ENCODE measurements at places on chromosomes 4 and X. TPM values are rescaled to one million over a fixed set of nuclear protein-coding genes. Genes with fewer than 3 reads are reported as not detected.

The L1CAM gene
- total RNA-seq = 0.79 TPM

The CLDN22 gene
- not detected for total RNA-seq

The PIGA gene
- 21.7 TPM for total RNA-seq

The DUSP21 gene
- not detected for total RNA-seq

The CYP4V2 gene
- 10.9 TPM for total RNA-seq

The ADGRG4 gene
- not detected for total RNA-seq

The CLIC2 gene
- total RNA-seq = 0.26 TPM

The FGF13 gene
- total RNA-seq = not detected

The SHISA3 gene
- 0.11 TPM for total RNA-seq

GRCh38 chrX:30589146-30589888 lies 11.8 kb upstream of the TASL start:
- DNase-seq = no peak
- no peak overlapping the region for H3K27ac ChIP-seq
- H3K4me1 ChIP-seq = no peaks in the 10 kb centered on the region
- no peak overlapping the region for H3K4me3 ChIP-seq
- H3K36me3 ChIP-seq = no peaks in the 10 kb centered on the region

GRCh38 chrX:34810364-34810763 lies 132.2 kb upstream of the FAM47B start:
- H3K4me3 ChIP-seq = no peak overlapping the region
- no peak overlapping the region for H3K27ac ChIP-seq

GRCh38 chrX:29941287-29941686 lies 274.1 kb upstream of the MAGEB2 start:
- H3K27me3 ChIP-seq = no peaks in the 10 kb centered on the region
- no peak overlapping the region for H3K27ac ChIP-seq
- H3K4me3 ChIP-seq = no peak overlapping the region
- H3K4me1 ChIP-seq = no peaks in the 10 kb centered on the region
- DNase-seq = no peak

- no peaks in the 10 kb centered on the region for H3K36me3 ChIP-seq
- DNase-seq = no peak
- no peak overlapping the region for H3K4me3 ChIP-seq
- no peaks in the 10 kb centered on the region for H3K4me1 ChIP-seq
- H3K27ac ChIP-seq = no peak overlapping the region
Measured at GRCh38 chr4:173752610-173753230, 222.7 kb upstream of the HAND2 start.

DNA sequence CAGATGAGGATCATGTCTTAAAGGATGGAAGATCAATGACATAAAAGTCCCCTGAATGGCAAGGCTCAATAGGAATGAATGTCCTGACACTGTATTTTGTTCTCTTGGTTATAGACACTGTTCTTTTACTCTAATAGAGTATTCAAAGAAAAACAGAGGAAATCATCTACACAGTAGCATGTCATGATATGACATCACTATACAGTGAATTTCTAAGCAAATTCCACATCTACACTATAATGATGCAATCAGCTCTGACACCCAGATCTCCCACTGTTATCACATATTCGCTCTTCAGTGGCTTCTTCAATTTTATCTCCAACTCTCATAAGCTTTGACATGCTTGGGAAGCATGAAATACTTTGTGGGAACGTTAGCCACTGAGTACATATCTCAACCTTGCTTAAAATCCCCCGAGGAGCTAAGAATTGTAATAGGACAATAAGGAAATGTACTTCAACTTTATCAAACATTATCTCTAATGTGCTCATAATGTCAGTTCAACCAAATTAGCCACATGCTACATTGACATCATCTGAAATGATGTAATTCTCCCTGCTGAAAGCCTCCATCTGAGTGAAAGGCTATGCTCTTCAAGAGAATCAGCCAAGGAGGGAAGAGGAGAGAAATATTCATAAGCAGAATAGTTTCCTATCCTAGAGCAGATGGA lies 139.6 kb upstream of the PTCHD1 start:
- H3K4me3 ChIP-seq = no peak overlapping the region
- no peaks in the 10 kb centered on the region for H3K4me1 ChIP-seq
- no peaks in the 10 kb centered on the region for H3K27me3 ChIP-seq
- no peak for DNase-seq
- H3K36me3 ChIP-seq = no peaks in the 10 kb centered on the region

DNA sequence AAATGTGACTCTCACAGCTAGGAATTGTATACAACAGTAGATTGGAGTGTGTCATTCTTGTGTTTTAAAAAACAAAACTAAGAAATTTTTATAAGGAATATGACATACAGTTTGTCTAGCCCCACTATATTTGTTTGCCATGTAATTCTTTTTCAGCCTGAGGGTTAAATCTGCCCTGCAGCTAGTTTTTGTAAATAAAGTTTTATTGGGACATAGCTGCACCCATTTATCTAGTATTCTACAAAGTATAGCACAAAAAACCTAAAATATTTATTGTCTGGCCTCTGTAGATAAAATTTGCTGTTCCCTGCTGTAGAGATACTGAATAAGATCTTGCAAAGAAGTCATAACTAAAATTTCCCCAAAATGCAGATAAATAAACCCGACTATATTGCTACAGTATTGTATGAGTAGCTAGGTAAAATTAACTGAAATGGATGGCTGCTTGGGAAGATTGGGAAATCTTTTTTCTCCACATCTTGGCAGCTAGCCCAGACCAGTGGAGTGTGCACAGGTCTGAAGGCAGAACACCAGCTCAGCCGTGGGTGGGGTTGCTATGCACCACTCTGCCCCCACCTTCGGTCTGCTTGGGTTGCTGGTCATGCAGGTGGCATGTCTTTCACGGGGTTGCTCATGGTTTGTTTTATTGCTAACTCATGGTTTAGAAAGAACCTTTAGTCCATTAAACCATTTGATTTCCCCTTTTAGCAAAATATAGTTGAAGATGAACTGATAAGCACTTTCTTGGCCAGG lies 127.9 kb downstream of the KLHL8 start:
- peaks cover 6% of the 10 kb centered on the region for H3K36me3 ChIP-seq
- H3K27me3 ChIP-seq = no peaks in the 10 kb centered on the region
- H3K27ac ChIP-seq = no peak overlapping the region
- H3K4me3 ChIP-seq = no peak overlapping the region
- peaks cover 4% of the 10 kb centered on the region for H3K4me1 ChIP-seq

GRCh38 chr4:128163177-128164117 lies 102.3 kb downstream of the LARP1B start:
- H3K27ac ChIP-seq = no peak overlapping the region
- DNase-seq = no peak
- H3K27me3 ChIP-seq = no peaks in the 10 kb centered on the region
- no peak overlapping the region for H3K4me3 ChIP-seq
- H3K36me3 ChIP-seq = no peaks in the 10 kb centered on the region

- H3K4me3 ChIP-seq = no peak overlapping the region
- no peak for DNase-seq
- H3K36me3 ChIP-seq = no peaks in the 10 kb centered on the region
- H3K4me1 ChIP-seq = no peaks in the 10 kb centered on the region
- no peaks in the 10 kb centered on the region for H3K27me3 ChIP-seq
Measured at GRCh38 chr4:25549413-25549812, 106.2 kb upstream of the SLC34A2 start.

- DNase-seq = no peak
- no peaks in the 10 kb centered on the region for H3K4me1 ChIP-seq
- no peaks in the 10 kb centered on the region for H3K27me3 ChIP-seq
- no peaks in the 10 kb centered on the region for H3K36me3 ChIP-seq
- no peak overlapping the region for H3K27ac ChIP-seq
- H3K4me3 ChIP-seq = no peak overlapping the region
Measured at GRCh38 chr4:2552806-2553205, 16.4 kb downstream of the FAM193A start.

- H3K4me1 ChIP-seq = no peaks in the 10 kb centered on the region
- H3K4me3 ChIP-seq = no peak overlapping the region
- DNase-seq = no peak
- H3K36me3 ChIP-seq = no peaks in the 10 kb centered on the region
- no peak overlapping the region for H3K27ac ChIP-seq
- no peaks in the 10 kb centered on the region for H3K27me3 ChIP-seq
Measured at GRCh38 chrX:1720836-1721235, 106.0 kb downstream of the ASMT start.

DNA sequence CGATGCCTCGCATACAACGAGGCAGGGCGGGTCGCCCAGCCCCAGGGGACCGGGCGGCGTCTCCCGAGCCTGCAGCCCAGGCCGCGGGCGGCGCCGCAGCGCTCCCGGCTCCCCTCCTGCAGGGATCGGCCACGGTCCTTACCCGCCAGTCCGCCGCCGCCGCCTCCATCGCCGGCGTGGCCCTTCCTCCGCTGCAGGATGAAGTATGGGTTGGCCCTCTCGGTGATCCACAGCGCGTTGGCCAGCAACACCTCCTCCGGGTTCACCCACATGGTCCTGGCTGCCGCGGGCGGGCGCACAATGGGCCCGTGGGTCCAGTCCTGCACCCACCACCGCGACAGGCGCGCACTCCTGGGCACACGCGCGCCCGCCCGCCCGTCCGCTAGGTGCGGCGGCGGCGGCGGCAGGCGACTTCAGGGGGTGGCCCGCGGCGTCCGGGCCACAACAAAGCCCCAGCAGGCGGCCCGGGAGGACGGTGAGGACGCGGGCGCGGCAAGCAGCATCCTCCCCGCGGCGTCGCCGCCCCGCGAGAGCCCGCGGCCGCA lies 339 bp downstream of the TBC1D9 start:
- no peak overlapping the region for H3K27ac ChIP-seq
- peaks cover 12% of the 10 kb centered on the region for H3K27me3 ChIP-seq
- no peak overlapping the region for H3K4me3 ChIP-seq

- no peak overlapping the region for H3K4me3 ChIP-seq
- no peaks in the 10 kb centered on the region for H3K4me1 ChIP-seq
- H3K27ac ChIP-seq = no peak overlapping the region
- DNase-seq = no peak
Measured at GRCh38 chrX:107485013-107485412, 35.6 kb downstream of the FRMPD3 start.

DNA sequence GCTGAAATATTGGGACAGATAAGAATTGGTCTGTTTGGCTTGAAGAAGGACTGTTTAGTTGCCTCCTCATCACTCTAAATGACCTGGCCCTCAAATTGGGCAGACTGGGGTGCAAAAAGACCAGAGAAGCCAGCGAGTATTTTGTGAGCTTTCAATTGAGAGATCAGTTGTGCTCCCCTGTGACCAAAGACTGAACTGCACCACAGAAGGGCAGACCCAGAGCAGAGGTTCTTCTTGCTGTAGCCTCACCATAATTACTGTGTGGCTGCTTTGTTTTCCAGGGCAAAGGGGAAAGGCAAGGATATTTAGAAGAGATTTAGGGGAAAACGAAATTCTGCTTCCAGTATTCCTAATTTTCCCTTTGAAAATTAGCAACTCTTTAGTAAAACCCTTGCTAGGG lies 104.0 kb upstream of the MBNL3 start:
- no peak overlapping the region for H3K4me3 ChIP-seq
- no peak for DNase-seq
- H3K27me3 ChIP-seq = no peaks in the 10 kb centered on the region
- H3K4me1 ChIP-seq = no peaks in the 10 kb centered on the region
- H3K27ac ChIP-seq = no peak overlapping the region
- no peaks in the 10 kb centered on the region for H3K36me3 ChIP-seq

GRCh38 chrX:148381603-148382002 lies 118.8 kb upstream of the AFF2 start:
- no peak for DNase-seq
- no peaks in the 10 kb centered on the region for H3K36me3 ChIP-seq
- H3K4me1 ChIP-seq = peaks cover 30% of the 10 kb centered on the region
- peak overlapping the region; percentile 44 for H3K4me3 ChIP-seq

- H3K36me3 ChIP-seq = no peaks in the 10 kb centered on the region
- H3K4me3 ChIP-seq = no peak overlapping the region
- no peaks in the 10 kb centered on the region for H3K4me1 ChIP-seq
- H3K27ac ChIP-seq = no peak overlapping the region
- peak; percentile 2 for DNase-seq
Measured at GRCh38 chrX:119516157-119516702, 48.0 kb downstream of the SLC25A5 start.

- no peak overlapping the region for H3K27ac ChIP-seq
- H3K36me3 ChIP-seq = peaks cover 7% of the 10 kb centered on the region
- H3K27me3 ChIP-seq = no peaks in the 10 kb centered on the region
- no peak overlapping the region for H3K4me3 ChIP-seq
Measured at GRCh38 chr4:184762100-184762499, 28.2 kb upstream of the CENPU start.

- no peak for DNase-seq
- no peak overlapping the region for H3K27ac ChIP-seq
- H3K4me3 ChIP-seq = no peak overlapping the region
- no peaks in the 10 kb centered on the region for H3K4me1 ChIP-seq
- H3K36me3 ChIP-seq = no peaks in the 10 kb centered on the region
Measured at GRCh38 chrX:114715096-114715495, 131.2 kb downstream of the HTR2C start.

GRCh38 chr4:139229534-139230039 lies 50.4 kb downstream of the MGARP start:
- H3K36me3 ChIP-seq = no peaks in the 10 kb centered on the region
- H3K27ac ChIP-seq = no peak overlapping the region
- DNase-seq = no peak
- no peak overlapping the region for H3K4me3 ChIP-seq

DNA sequence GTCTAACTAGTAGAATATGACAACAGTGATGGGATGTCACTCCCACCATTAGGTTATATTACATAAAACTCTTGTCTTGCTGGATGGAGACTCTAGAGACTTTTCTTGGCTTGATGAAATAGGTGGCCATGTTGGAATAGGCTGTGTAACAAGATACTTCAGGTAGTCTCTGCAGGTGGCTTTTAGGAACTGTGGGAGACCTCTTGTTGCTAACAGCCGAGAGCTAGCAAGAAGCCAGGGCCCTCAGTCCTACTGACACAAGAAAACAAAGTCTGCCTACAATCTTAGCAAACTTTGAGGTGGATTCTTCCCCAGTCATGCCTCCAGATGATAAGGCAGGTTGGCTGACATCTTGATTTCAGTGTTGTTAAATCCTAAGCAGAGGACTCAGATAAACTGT lies 72.5 kb downstream of the GNL3L start:
- H3K4me1 ChIP-seq = no peaks in the 10 kb centered on the region
- no peaks in the 10 kb centered on the region for H3K27me3 ChIP-seq
- H3K27ac ChIP-seq = no peak overlapping the region
- no peak overlapping the region for H3K4me3 ChIP-seq

- no peaks in the 10 kb centered on the region for H3K4me1 ChIP-seq
- H3K27ac ChIP-seq = no peak overlapping the region
- no peaks in the 10 kb centered on the region for H3K36me3 ChIP-seq
- no peaks in the 10 kb centered on the region for H3K27me3 ChIP-seq
- DNase-seq = no peak
Measured at GRCh38 chrX:13285693-13286092, 34.2 kb downstream of the ATXN3L start.

DNA sequence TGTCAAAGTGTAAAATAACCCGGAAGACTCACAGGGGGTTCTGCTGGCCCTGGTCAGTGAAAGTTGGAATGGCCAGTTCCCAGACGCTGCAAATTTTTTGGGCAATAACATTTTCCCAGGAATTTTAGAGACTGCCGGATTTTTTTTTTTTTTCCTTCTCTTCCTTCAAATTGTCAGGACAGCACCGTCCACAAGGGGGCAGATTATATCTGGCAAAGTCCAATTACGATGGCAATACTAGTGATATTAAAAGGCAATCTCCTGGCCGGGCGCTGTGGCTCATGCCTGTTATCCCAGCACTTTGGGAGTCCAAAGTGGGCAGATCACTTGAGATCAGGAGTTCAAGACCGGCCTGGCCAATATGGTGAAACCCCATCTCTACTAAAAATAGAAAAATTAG lies 20.5 kb downstream of the SLC25A5 start:
- H3K27me3 ChIP-seq = no peaks in the 10 kb centered on the region
- H3K4me1 ChIP-seq = no peaks in the 10 kb centered on the region
- H3K27ac ChIP-seq = no peak overlapping the region
- peak; percentile 14 for DNase-seq
- no peak overlapping the region for H3K4me3 ChIP-seq

Data from CD8-positive, alpha-beta memory T cell (primary cell).